Urinary bladder (tissue), 4 donors: ENCODE measurements at places on chromosomes 3 and 15.
A peak's percentile ranks its signal among the peaks of the same experiment; 100 is the strongest.

DNA sequence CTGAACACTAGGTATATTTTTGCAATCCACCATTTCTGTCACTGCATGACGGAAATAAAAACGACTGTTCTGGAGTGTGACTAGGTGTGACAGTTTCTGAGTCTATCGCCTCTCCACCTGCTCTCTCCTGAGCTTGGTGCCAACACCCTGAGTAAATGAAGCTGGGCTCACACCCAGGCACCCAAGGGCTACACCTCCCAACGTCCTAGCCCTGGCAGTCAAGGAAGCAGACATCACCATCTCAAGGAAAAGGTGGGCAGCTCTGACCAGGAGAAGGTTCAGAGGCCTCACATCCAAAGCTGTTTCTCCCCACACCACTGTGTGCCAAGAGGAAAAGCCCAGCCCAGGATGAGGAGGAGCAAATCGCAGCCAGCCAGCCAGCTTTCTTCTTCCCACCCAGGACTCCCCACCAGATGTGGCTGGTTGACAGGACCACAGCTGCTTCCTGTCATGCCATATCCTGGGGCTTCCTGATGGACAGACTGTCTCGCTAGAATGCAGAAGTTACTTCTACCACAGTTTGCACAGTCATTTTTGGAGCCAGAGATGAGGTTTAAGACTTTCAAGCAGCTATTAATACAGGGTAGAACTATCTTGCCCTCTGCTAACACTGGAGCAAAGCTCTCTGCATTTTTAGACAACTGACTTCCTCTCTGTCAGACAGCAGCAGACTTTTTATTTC, 3.3 kb downstream of the SCAMP2 start:
- DNase-seq, result no peak

DNA sequence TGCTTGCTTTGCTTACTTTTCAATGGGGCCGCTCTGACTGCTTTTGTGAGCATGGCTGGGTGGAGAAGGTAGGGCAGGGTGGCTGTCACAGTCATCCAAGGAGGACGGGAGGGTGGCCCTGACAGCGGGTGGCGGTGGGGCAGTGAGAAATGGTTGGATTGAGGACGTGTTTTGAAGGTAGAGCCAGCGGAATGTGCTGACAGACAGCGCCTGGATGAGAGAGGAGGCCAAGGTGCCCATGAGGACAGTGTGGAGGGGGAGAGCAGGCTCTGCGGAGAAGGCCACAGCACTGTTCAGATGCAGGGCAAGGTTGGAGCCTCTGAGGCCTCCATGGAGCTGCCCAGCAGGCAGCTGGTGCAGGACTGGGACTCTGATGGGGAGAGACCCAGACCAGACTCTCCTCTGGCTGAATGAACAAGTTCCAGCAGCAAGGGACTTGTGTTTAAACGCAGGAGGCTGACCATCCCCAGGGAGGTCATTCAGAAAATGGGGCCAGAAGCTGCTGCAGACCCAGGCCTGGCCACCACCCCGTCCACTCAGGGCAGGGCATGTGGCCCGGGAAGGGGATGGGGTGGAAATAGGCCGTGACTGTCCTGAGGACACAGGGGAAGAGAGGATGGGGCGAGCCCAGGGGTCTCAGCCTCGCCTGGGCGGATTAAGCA, 120.3 kb upstream of the PRR20G start:
- no peak for DNase-seq

DNA sequence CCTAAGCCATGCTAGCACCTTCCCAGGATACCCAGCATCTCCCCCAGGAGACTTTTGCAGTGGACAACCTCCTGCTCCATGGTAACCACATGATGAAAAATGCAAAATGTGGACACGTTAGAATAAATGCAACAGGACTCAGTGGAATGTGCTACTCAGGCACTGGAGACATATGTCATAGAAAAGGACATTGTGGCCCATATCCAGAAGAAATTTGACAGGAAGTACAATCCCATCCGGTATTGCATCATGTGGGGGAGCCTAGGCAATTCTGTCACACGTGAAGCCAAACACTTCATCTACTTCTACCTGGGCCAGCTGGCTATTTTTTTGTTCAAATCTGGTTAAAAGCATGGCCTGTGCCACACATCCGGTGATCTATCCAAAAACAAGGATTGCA, 227.2 kb upstream of the GPR149 start:
- no peak for DNase-seq

- DNase-seq, result no peak
These were observed 107.0 kb downstream of the CPN2 start for GRCh38 chr3:194244167-194244566.

GRCh38 chr3:8869613-8870012, 93.7 kb downstream of the RAD18 start:
- no peak for DNase-seq

GRCh38 chr3:141070727-141071357, 19.7 kb downstream of the SPSB4 start:
- no peak for DNase-seq

GRCh38 chr3:62911526-62911925, 36.3 kb upstream of the CADPS start:
- no peak for DNase-seq

GRCh38 chr3:12742330-12743107, 16.5 kb downstream of the TMEM40 start:
- no peak for DNase-seq

DNA sequence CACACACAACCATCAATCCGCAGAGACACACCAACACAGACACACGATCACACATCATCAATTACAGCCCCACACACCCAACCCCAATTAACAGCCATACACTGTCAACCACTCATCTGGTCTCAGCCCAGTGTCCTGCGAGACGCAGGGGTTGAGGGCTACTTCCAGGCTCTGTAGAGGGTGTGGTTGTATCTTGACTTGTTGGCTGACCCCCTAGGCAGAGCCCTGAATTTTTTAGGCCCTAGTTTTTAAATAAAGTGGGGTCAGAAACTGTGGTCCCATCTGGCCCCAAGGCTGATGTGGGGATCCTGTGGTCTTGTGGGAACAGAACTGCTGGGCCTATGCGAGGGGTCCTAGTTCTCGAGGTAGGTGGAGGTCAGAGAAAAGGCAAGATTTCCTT, 9.2 kb downstream of the VILL start:
- DNase-seq, result no peak

DNA sequence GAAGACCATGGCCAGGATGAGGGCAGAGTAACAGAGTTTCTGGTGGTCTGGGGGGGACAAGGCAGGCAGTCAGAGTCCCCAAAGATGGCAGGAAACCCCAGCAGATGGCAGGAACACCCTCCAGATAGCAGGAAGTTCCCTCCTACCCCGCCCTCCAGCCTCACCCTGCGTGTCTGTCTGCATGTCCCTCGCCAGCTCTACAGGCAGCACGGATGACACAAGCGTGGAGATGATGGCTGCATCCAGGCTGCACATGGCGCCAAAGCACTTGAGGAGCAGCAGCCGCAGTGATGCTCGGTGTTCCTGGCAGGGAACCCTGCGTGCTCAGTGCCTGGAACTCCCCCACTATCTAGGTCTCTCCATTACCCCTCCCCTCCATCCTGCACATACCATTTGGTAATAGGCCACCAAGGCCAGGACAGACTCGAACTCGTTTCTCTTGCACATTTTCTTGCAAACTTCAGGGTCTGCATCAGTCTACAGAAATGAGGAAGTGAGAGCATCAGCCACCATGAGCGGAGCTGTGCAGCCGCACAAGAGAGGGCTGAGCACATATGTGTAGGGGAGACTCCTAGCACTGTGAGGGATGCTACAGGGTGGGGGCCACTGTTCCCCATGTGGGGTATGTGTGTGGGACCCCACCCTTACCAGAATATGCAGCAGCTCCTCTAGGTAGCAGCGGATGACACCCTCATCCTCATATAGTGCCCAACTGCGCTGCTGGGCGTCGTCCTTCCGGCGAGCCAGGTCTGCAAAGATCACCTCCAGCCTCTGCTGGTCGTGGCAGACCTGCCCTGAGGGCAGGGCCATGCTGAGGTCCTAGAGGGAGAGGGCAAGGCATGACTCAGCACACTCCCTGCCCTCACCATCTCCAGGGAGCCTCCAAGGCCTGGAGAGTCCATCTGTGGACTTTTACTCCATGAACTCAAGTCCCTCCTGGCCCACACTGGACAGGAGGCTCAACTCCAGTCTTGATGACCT, 6.0 kb downstream of the NCKIPSD start:
- no peak for DNase-seq

- DNase-seq, result no peak
These were observed 110.5 kb upstream of the BFSP2 start for GRCh38 chr3:133289322-133289721.

DNA sequence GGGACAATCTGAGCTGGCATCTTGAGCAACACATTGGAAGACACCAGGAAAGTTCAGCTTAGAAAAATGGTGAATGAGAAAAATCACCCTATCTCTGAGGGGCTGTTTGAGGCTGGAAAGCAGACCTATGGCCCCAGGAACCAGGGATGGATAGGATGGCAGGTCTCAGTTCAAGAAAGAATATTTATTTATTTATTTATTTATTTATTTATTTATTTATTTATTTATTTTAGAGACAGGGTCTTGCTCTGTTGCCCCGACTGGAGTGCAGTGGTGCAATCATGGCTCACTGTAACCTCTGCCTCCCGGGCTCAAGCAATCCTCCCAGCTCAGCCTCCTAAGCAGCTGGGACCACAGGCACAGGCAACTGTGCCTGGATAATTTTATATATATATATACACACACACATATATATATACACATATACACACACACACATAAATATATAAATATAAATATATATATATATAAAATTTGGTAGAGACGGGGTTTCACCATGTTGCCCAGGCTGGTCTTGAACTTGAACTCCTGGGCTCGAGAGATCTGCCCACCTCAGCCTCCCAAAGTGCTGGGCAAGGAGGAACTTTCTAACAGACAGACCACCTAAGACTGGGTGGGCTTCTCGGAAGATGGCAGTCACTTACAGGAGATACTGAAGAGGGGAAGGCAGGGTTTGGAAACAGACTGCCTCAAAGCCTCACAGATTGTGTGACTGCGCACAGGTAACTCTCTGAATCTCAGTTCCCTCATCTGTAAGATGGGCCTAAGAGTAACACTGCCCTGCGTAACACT, 29.7 kb downstream of the CCDC13 start:
- no peak for DNase-seq

DNA sequence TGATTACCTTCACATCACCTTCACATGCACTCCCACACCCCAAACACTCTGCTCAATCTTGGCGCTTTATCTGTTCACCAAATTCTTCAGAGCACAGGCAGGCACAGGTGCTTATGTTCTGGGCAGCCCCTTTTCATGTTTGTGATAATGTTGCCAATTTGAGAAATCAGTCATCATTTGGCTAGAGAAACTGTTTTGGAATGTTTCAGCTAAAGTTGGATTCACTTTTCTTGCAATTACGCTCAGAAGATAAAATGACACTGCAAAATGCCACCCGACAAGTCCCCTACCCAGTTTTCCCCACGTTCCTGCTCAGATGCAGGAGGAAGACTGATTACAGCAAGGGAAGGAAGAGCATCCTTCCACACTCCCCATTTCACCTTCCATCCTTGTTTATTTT, 192.9 kb upstream of the LRRN1 start:
- DNase-seq, result no peak

DNA sequence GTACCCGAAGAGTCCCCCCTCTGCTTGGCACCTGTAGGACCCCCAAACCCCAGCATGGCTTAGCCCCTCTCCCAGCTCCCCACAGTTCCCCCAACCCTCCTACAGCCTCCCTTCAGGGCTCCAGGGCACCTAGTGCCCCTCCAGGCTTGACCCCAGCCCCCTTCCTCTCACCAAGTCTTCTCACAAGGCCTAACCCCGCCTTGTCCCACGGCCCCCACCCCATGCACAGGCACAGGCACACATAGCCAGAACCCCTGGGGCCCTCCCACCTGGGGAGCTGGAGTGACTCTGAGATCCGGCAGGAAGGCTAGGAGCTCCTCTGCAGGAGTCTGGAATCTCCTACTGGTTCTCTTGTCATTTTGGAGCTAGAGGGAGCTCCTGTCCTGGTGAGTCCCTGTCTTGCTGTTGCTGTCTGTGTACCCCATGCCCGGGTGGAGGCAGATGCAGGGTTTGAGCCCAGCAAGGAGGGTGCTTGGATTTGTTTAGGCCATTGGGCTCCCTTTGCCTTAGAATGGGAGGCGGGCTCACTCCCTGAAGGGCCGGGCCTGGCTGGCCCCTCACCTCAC, 39.6 kb downstream of the KLF13 start:
- no peak for DNase-seq

DNA sequence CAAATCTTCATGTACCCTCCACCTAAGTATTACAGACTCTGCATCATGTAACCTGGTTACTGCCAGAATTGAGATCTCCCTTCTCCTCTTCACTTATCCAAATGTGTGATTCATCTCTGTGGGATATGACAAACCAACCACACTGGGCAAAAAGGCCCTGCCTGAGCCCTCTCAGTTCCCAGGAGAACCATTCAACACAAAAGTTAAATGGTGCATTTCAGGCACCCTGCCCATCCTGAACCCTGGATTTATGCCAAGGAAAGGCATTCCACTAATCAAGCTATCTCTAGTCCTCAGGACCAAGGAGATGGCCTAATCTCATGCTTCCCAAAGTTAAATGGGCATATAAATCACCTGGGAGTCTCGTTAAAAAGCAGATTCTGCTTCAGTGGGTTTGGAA, 108.5 kb downstream of the TNIK start:
- DNase-seq, result no peak

GRCh38 chr3:15899388-15899787, 101.6 kb upstream of the ANKRD28 start:
- DNase-seq, result no peak

DNA sequence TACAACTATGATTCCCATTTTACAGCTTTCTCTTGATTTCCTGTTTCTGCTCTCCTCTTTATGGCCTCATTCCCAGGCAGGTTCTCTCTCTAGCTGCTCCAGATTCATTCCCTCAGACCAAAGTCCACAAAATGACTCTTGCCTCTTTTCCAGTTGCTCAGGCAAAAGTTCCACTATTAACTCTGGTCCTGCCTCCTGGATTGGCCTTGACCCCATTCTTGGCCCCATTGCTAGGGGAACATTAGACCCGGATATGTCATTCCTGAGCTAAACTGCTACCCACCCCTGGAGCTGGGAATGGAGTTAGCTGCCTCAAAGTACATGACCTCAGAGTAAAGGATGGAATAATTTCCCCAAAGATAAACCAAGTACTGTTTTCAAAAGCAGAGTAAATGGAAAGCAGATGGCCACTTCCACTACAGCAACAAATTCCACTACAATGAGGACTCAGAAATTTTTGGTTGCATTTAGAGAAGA, 73.0 kb upstream of the GAP43 start:
- no peak for DNase-seq

DNA sequence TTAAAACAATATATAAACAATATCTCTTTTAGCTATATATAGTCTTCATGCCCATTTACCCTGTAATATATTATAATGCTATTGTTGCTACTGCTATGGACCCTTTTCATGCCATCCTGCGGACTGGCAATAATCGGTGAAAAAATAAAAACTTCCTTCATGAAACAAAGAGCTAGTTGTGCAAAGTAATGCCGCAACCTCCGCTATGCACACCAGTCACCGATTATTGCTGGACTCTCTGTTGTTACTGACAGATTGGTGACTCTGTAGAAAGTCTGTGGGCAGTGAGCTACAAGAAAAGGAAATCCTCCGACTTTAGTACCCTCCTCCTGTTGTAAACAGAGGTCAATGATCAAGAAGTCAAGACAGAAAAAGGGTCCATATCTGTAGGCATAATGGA, 17.9 kb upstream of the ICE2 start:
- no peak for DNase-seq

GRCh38 chr3:146159616-146160320, 1.2 kb downstream of the PLOD2 start:
- peak; percentile 35 for DNase-seq

GRCh38 chr15:69849232-69849610, 248.5 kb downstream of the TLE3 start:
- no peak for DNase-seq
